ENCODE measurements at places on chromosomes 7 and 10.
A peak's percentile ranks its signal among the peaks of the same experiment; 100 is the strongest.

- no peak for DNase-seq
Measured at GRCh38 chr7:135976312-135977006, 700 bp downstream of the MTPN start.

DNA sequence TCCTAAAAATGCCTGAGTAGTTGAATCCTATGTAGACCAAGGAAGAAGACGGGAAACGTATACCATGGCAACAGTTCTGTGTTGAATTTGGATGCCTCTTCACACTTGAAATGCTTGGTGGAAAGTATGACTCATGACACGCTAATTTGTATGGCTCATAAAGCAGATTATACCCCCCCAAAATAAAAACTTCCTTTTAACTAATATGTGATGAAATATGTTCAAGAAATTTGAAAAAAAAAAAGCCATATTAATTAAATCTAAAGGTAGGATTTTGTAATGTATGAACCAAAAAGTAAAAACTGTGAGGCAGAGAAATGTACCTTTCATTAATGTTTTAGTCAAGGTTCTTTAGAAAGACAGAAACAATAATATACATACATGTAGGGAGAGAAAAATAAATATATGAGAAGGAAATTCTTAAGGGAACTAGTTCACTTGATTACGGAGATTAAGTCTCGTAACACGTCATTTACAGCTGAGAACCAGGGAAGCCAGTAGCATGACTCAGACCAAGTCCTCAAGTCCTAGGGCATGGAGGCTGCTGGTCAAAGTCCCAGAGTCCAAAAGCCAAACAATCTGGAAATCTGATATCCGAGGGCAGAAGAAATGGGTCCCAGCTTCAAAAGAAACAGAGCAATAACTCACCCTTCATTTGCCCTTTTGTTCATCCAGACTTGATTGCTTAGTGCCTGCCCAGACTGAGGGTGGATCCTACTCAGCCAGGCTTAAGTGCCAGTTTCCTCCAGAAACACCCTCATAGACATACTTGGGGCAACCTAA is 485.1 kb downstream of the SEMA3D start:
- peak; percentile 89 for DNase-seq

DNA sequence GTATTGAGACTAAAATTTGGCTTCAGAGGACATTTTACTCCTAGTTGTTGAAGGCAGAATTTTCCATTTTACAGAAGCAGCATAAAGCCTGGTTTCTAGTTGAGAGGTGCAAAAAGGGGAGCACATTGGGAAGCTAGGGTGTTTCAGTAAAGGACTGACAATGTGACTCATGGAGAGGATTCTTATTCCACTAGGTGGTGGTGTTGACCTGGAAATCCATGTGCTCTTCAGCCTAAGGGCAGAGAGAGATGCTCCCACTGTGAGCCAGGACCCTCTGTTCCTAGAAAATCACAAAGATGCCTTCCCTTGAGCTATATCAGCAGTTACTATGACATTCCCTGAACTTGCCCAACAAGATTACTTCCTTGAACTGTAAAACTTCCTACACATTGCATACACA is 687.8 kb downstream of the IPMK start:
- peak; percentile 4 for DNase-seq

- no peak for DNase-seq
Measured at GRCh38 chr10:69951658-69952057, 101.0 kb upstream of the MACROH2A2 start.

GRCh38 chr7:70457482-70457881 is 674.5 kb upstream of the GALNT17 start:
- DNase-seq = no peak

DNA sequence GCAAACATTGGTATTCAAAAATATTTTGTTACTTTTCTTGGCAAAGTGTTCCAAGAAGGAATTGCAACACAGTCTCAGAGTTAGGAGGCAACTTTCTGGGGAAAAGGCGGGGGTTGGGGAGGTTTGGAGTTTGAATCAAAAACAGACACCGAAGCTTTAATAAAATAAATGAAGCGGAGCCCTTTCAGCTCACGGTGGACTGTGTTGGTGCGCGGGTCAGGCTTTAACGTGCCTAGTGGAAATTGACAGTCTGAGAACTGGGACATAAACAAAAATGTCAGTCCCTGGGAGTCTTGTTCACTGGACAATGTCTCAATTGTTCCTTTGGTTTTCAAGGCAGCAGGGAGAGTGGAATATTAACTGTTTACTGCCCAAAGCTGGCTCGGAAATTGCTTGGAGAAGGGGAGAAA is 109.3 kb downstream of the TCF7L2 start:
- peak; percentile 75 for DNase-seq

All from tongue (tissue), 3 donors.